Spinal cord (tissue), 10 donors: ENCODE measurements at places on chromosomes 5 and 9.
A peak's percentile ranks its signal among the peaks of the same experiment; 100 is the strongest.

DNA sequence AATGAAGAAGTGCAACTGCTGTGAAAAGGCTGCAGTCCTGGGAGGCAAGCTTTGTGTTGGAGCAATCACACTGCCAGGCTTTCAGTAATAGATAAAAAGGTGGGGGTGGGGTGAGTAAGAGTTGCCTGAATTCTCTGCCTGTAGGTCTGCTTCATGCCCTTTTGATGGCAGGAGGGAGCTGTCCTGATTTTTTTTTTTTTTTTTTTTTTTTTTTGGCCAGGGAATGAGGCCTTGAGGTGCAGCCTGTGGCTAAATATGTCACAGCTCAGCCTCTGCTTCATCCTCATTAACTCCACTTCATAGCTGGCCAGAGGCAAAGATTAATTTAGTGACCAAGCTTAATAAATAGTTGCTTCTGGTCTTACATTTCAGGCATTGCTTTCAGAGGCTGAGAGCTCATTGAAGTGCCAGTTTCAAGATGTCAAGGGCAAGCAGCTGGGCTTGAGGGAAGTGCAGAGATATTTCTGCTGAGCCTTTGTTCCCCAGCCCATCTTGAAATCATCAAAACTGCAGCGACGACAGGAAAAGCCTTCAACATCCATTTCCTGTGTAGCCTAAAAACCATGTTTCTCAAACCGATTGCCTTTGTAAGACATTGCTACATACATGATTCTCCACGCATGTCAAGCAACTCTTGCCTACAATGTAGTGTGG, 134.7 kb downstream of the MACIR start:
- DNase-seq, result peak; percentile 75

GRCh38 chr5:119829341-119829740, 200.0 kb downstream of the FAM170A start:
- DNase-seq, result no peak

DNA sequence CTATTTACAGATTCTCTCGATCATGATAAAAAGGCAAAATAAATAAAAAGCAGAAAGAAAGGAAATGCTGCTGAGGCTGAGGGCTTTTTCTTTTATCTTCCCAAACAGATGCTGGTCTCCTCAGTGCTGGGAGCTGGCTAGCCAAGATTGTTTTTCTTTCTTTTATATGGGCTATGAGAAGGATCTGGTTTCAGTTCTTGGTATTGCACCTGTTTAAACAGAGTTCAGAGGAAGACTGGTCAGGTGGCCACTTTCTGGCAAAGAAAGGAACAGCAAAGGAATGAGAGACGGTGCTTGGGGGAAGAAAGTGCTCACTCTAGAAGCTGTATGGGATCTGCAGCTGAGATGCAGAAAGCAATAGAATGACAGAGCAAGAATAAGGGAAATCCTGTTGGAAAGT, 88.9 kb downstream of the SLF1 start:
- DNase-seq, result no peak

DNA sequence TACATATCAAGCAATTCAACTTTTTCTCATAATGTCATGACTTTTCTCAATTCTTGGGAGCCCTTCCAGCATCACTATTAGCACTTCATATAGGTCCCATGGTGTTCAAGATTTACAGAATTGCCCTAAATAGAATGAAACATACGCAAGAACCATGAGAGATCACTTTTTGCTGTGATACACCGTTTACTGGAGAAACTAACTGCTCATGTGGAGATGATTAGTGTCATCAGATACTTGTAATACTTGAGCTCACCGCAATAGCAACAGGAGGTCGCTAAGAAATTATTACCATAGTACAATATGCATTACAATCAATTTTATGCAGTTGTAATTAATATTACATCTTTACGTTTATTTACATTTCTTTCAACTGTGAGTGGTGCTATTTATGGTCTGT, 4.8 kb upstream of the PCSK5 start:
- DNase-seq, result no peak

DNA sequence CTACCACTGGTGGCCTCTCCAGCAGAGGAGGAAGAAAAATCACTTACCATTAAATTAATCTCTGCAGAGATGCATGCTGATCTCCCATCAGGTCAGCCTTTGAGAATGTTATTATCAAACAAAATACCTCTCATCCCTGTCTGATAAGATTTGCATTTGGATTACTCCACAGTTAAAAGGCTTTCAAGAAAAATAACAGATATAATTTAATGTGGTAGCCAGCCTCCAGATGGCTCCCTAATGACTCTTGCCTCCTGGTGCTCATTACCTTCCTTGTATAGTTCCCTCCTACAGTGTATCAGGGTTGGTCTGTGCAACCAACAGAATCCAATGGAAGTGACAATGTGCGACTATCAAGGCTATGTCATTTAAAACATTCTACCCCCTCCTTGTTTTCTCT, 63.6 kb upstream of the TNPO1 start:
- no peak for DNase-seq

DNA sequence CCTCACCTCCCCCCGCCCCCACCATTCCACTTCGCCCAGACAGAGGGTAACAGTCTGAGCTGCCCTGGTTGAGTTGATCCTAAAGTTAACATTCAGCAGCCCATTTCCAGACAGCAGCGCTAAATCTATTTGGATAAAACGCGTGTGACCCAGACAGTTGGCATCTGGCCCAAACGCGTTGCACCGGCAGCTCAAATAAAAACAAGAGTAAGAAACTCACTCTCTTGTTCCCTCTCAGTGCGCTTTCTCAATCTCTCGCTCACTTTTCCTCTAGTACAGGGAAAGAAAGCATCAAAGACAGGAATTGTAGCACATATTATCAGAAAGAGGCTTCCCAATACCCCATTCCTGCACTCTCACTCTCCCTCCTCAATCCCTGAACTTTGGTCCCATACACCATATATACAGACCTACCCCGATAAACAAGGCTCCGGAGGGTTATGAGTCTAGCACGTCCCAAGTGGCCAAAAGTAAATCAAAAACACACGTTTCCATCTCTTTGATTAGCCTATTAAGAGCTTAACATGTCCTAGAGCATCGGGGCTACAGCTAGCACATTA, 1.3 kb downstream of the ADAMTS6 start:
- peak; percentile 86 for DNase-seq

DNA sequence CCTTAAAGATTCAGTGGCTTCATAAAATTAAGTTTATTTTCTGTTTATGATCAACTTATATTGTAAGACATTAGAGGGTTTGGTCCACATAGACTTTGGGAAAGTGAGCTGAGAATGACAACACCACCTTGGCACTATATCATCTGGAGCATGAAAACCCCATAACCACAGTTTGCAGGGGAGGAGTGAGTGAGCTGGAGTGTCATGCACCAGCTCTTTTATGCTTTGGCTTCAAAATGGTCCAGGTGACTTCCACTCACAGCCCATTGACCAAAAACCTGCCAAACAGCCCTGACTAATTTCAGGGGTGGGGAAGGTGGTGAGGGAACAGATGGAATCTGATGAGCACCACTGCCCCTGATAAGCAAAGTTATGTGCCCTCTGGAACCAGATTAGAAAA, 295.8 kb downstream of the DMRTA1 start:
- no peak for DNase-seq

- DNase-seq, result peak; percentile 41
These were observed 645 bp downstream of the SAP30L start for GRCh38 chr5:154446195-154447088.

GRCh38 chr9:112325127-112325526, 8.3 kb downstream of the PTBP3 start:
- no peak for DNase-seq

- no peak for DNase-seq
These were observed 192.2 kb downstream of the C9orf152 start for GRCh38 chr9:110015759-110016158.

- peak; percentile 91 for DNase-seq
These were observed 129.6 kb downstream of the KCNIP1 start for GRCh38 chr5:170633235-170634081.

- no peak for DNase-seq
These were observed 5.9 kb upstream of the RGMB start for GRCh38 chr5:98767581-98767980.

DNA sequence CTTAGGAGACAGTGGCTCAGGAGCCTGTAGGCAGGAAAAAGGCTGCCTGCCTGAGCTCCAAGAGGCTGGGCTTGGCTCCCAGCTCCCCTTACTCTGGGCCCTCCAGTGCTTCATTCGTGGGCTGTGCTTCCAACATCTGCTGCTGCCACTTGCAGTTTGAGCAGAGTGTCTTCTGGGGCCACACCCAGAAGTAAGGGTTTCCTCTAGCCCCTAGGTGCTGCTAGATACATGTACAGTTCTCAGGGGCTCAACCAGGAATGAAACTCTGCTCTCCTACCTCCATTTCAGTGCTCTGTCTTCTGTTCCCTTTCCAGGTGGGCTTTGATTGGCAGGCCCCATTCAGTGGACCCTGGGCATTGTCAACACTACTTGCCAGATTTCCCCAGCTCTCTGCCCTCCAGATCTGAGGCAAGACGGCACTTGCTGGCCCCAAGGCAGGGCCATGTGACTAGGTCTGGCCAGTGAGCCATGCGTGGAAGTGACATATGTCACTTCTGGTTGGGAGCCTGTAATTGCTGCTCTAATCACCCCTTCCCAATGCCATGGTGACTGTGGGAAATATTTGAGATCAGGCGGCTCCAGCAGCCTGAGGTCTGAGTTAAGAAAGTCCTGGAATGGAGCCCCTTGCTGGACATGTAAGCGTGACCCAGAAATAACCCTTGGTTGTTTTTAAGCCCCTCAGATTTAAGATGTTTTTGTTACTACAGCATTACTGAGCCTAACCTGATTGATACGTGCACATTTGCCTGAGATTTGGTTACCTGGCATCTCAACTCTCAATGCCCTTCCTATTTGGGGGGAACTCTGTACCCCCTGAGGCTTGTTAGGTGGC, 9.4 kb upstream of the BOD1 start:
- DNase-seq, result no peak

DNA sequence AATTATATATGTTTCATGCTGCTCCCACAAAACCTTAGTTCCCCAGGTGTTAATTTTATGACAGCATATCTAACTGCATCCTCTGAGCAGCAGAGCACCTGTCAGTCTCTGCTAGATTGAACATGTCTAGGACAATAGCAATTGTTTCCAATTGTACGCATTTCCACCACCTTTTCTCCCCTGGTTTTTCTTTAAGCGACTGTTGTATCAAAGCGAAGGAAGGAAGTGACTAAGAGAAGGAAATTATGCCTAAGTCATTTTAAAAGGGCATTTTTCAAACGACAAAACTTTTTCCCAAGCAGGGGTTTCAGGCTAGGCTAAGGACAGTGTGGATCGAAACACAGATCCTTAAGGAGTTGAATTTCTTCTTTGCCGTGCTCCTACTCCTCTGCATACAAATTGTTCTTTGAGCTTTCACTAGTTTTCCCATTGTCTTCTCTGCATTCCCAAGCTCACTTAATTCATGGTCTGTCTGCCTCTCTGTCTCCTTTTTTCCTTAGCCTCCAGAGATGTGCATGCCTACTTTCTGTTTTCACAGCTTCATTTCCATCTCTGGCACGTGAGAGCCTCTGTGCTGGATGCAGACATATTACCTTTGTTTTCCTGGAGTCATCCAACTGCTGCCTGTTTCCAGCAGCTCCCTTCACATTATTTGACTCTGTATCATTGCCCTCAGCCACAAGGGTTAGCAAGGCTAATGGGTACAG, 39.4 kb upstream of the STARD4 start:
- DNase-seq, result no peak

GRCh38 chr9:21796768-21797167, 5.7 kb upstream of the MTAP start:
- no peak for DNase-seq

DNA sequence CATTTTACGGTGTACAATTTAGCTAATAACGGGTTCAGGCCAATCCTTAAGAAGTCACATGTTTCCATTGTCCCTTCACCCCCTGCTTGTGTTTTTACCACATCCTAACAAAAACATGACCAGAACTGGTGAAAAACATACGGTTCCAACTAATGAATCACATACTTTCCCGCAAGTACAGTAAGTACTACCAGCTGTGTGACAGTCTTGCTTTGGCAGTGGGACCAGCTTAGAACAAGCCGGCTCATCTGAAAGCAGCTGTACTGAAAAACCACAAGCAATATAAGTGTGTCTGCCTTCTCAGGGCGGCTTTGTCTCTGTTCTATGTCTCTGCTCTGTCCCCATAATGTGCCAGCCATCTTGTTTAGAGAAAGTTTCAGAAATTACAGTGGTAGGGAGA, 242.5 kb downstream of the BNC2 start:
- DNase-seq, result peak; percentile 15

DNA sequence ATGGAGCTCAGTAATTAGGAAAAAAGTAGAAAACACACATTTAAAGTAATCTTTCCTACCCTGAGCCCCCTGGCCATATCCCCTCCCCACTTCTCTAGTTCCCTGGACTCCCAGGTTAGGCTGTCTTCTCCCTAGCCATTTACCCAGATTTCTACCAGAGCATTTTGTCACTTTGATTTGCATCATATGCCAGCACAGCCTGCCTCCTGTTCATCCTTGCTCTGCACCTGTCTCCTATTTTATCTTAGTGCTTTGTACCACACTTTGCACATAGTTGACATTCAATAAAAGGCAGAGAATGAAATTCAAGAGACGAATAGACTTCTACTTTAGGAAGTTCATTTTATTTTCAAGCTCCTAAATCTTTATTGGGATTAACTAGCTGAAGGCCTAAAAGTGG, 344.5 kb downstream of the EBF1 start:
- DNase-seq, result no peak
